DMS 273 treated with DMSO at 0.1 percent for 48 hours (cell line): ENCODE measurements at places on chromosomes 16 and 17.

- no peak for DNase-seq
These were observed 7.8 kb downstream of the MYO15B start for GRCh38 chr17:75595284-75595919.

DNA sequence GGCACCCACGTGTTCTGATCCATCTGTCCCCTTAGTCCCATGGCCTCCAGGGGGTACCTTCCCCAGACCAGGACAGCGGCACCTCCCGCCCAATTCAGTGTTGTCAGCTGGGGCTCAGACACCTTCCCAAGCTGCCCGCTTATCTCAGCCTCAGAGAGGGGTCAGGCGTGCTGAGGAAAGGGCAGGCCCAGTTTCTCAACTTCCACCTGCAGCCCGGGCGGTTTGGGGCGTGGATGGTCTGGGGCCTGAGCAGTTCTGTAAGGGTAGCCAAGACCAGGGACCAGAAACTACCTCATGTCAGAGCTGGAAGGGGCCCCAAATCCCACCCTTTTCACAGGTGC lies 5.1 kb downstream of the PLCD3 start:
- DNase-seq, result no peak

DNA sequence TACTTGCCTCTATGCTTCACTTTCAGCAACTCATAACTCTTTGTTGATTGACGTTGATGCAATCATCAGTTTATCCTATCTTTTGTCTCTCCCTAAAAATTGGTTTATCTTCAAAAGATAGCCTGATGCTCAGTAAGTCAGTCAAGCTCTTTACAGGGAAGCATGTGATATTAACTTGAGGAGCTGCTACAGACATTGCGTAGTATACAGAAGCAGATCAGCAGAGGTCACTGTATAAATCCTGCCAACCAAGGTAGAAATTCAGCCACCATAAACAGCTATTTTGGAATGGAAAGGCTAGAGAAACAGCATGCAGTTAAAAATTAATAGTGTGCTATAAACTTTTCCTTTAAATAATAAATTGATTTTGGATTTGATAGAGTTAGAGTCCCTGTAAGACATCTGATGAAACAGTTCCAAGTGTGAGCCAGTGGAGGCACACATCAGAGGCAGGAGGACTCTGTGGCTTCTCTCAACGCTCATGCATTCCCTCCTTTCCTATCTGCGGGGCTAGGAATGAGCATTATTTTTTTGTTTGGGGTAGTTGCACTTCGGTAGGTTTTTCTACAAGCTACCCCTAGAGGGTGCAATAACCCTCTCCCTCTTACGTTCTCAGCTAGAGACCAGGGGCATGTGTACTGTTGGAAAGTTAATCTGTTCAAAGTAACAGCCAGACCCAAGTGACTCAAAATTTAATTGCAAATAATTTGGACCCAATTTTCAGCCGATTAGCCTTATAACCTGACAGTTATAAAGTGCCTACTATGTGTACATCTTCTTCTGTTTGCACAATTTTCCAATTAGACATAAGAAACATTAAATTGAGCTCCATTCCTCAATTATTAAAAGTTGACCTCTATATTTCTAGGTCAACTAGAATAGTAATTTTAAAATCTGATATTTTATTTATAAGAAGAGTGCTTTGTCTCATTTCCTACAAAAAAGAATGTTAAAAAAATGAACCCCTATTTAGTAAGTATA lies 647.7 kb upstream of the SOX9 start:
- peak; percentile 25 for DNase-seq

DNA sequence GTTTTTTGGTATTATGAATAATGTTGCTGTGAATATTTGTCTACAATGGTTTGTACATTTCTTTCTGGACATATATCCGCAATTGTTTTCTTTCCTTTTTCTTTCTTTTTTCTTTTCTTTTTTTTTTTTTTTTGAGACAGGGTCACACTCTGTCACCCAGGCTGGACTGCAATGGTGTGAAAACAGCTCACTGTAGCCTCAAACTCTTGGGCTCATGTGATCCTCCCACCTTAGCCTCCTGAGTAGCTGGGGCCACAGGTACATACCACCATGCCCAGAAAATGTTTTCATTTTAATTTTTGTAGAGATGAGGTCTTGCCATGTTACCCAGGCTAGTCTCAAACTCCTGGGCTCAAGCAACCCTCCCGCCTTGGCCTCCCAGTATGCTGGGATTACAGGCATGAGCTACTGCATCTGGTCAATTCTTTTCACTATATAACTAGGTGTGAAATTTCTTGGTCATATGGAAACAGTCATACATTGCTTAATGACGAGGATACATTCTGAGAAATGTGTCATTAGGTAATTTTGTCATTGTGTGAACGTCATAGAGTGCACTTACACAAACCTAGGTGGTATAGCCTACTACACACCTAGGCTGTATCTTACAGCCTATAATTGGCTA lies 15.2 kb downstream of the IL21R start:
- DNase-seq, result no peak

GRCh38 chr17:43696891-43697290 lies 35.2 kb upstream of the MEOX1 start:
- no peak for DNase-seq

GRCh38 chr17:10777131-10777807 lies 26.6 kb downstream of the TMEM238L start:
- DNase-seq, result no peak

GRCh38 chr16:27027971-27028370 lies 38.8 kb upstream of the C16orf82 start:
- no peak for DNase-seq

DNA sequence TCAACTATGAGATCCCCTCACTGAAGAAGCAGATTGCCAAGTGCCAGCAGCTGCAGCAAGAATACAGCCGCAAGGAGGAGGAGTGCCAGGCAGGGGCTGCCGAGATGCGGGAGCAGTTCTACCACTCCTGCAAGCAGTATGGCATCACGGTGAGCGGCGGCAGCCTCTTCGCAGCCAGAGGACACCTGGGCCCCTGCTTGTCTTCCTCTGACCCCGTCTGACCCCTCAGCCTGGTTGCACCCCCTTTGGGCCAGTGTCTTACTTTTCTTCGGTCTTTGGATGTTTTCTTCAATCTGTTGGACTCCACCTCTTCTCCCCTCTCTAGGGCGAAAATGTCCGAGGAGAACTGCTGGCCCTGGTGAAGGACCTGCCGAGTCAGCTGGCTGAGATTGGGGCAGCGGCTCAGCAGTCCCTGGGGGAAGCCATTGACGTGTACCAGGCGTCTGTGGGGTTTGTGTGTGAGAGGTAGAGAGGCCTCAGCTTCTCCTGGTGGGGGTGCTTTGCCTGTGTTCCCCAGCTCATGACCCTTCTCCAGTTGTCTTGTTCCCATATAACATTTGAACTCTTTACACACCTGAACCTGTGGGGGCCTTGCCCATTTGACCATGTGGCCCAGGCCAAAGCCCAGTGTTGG lies 4.4 kb downstream of the CDK5RAP3 start:
- DNase-seq, result no peak

DNA sequence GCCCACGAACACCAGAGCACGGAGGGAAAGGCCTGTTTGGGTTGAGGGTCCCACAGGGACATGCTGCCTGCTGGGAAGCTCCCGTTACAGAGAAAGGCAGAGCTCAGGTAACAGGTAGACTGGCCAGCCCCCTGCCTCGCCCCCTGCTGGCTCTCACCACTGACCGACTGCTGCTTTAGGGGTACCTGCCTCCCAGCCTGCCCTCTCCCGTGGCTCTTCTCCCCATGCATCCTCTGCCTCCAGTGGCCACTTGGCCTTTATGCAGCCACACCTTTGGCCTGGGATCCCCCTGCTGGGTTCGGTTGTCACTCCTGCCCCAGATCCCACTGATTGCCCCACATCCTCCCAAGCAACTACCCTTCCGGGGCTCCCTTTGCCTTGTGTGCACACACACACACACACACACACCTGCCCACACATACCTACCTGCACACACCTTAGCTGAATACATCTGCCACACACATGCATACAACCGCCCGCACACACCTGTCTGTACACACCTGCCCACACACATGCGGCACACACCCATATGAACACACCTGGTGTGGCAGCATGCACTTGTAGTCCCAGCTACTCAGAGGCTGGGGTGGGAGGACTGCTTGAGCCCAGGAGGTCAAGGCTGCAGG lies 7.1 kb downstream of the MCRIP1 start:
- DNase-seq, result no peak

DNA sequence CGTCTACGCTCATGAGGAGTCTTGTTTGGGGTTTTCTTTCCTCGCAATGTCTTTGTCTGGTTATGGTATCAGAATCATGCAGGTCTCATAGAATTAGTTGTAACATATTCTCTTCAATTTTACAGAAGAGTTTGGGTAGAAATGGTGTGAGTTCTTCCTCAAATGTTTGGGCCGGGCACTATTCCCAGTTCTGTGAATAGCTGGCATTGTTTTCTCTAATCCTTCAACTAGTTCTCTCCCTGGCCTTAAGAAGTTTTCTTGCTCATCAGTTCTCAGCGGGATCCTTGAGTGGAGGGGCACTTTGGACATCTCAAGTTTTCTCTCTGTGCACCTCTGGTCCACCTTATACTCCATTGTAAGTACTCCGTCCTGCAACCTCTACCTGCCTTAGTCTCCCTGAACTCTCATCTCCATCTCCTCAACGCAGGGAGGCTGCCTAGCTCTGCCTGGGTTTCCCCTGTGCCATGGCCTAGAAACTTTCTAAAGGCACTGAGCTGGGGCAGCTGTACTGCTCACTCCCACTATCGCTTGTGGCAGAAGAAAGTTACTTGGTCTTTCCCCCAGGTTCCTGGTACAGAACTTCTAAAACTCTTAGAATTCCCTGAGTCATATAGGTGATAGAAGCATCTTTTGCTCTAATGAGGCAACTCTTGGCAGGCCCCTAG lies 16.9 kb downstream of the NSMCE1 start:
- no peak for DNase-seq

DNA sequence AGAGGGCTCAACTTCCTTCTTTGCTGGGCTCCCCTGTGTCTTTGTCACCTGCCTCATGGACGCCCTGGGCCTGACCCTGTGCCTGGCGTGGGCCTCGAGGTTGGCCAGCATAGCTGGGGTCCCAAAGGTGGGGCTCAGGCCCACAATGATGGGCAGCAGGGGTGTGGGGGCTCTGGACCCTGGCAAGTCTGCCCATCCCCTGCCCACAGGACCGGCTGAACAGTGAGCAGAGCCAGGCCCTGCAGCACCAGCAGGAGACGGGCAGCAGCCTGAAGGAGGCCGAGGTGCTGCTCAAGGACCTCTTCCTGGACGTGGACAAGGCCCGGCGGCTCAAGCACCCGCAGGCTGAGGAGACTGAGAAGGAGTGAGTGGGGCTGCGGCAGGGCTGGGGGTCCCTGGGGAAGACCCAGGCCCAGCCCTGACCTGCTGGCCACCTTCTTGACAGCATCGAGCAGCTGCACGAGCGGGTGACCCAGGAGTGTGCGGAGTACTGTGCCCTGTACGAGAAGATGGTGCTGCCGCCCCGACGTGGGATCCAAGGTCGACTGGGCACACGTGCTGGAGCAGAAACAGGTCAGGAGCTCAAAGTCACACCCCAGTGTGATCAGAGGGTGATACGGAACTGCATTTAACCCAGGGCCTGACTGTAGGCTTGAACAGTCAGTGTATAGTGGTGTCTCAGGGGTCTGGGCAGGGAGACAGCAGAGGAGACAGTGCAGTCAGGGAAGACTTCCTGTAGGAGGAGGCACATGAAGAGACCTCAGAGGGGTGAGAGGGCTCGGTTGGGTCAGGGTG lies 3.8 kb downstream of the EVPLL start:
- DNase-seq, result no peak

DNA sequence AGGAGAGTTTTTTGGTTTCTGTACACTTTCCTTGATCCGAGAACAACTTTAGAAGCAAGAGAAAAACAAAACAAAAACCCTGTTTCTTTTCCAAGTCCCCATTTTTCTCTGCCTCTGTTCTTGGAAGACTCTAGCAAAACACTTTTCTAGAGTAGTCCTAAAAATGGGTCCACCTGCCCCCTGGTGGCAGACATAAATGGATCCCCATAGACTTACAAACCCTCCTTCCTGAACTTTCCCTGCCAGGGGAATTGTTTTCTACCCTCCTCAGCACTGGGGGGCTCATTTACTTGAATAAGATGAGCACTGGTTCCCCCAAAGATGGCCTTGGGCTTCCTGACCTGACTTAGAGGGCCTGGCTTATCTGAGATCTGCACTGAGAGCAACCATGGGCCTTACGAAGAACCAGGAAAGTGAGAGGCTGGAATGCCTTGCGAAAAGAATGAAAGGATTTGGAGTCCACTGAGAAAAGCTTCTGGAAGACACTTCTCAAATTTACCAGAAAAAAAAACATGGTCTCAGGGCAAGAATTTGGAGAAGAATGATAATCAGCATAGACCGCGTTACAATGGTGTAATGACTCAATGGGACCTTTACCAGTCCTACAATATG lies 48.0 kb upstream of the CDYL2 start:
- no peak for DNase-seq

DNA sequence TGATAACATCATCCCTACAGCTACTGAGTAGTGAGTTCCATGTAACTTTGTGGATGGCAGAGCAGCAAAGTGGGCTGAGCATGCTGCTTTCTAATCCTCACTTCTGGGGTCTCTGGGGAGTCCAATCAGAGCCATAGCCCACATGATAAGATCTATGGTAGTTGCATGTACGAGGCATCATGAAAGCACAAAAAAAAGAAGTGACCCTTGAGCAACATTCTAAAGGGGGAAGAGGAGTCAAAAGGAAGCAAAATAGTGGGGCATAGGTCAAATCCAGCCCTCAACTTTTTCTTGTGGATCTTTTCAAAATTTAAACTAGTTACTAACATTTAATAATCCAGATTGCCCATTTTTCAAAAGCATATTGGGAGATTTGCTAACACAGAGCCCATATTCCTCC lies 208.5 kb upstream of the TOX3 start:
- no peak for DNase-seq
